ENCODE measurements at places on chromosomes 16 and 17.

GRCh38 chr16:3861808-3862451 is 18.6 kb downstream of the CREBBP start:
- no peak for DNase-seq

- peak; percentile 68 for DNase-seq
Observed at GRCh38 chr16:2816751-2817339, at the start of gene PRSS21. Gene PRSS21 (plus strand): TSS chr16:2817237. CDS start chr16:2817269, 32 bp downstream.

GRCh38 chr16:75537776-75538175 is 1.9 kb upstream of the CHST5 start:
- DNase-seq: no peak

DNA sequence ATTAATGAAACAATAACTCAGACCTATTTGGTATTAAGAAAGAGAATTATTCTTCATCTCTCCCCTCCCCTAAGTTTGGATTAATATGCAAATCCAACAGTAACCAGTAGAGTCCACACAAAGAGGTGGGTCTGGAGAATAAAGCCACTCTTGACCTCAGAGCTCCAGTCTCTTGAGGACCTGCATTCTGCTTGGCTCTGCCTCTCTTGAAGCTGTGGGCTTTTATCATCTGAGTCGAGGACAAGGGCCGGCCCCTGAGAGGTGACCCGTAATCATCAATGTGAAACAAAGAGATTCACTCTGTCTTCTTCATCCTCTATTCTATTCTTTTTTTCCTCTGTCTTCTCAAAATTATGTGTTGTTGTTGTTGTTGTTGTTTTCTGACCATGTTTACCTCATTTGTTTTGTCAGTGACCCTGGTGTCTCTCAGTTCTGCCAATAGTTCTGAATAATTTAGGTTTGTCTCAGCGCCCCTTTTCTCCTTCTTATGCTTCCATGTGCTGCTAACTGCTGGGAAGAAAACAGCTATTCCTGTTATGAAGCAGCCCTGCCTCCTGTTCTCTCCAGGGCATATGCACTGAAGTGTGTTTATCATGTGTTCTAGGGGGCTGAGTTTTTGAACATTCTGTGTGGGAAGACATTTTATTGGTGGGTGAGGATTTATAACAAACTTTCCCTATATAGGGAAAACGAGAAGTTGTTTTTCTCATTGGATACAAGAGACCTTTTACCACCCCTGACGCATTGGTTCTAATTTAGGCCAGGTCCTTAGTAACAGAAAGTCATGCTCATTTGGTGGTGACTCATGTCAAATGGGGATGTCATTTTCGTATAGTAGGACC is 135.8 kb downstream of the TRIM37 start:
- DNase-seq: no peak

- DNase-seq: no peak
Observed at GRCh38 chr17:4540687-4541327, 14.4 kb downstream of the MYBBP1A start.

DNA sequence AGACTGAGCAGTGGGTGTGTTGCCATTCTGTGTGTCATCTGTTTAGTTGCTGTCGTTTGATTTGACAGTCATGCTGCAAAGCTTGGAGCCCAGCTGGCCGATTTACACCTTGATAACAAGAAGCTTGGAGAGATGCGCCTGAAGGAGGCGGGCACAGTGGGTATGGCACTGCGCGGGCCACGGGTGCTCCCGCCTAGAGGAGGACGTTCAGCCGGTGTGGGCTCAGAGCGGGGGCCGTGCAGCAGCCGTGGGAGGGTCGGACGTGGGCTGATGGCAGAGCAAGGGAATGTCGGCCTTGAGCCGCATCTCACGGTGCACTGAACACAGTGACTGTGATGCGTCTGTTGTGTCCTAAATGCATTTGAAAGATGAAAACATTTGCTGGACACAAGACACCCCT is 3.7 kb downstream of the FN3KRP start:
- DNase-seq: no peak

DNA sequence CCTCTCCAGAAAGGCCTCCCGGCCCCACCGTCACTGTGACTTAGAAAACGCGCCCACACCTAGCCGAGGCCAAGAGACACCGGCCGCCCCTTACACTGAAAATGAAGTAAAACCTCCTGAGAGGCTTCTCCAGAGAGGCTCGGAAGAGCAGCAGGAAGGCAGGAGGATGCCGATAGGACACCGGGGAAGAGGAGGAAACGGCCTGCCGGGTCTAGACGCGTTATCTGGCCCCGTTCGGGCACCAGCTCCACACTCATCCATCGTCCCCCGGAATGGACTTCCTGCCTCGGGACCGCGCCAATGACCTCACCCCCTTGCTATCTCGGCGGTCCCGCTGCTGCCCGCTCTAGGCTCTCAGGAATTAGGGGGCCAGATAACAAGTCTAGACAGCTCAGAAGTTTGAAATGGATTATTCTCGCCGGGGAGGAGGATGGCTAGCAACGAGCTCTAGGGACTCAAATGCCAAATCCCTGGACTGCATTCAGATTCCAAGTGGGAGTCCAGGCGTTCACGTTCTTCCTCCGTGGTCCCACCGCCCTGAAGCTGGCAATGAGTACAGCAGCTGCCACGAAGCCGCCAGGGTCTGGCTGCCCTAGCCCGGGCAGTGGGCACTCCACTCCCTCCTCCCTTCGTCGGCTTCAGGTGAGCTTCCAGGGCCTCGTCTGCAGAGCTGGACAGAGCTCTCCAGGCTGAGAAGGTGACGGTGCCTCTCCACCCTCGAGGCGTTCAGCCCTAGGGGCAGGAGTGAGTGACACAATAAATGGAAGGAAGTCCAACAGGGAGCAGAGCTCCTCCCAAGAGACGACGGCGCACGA is 350.9 kb downstream of the FOXL1 start:
- no peak for DNase-seq

DNA sequence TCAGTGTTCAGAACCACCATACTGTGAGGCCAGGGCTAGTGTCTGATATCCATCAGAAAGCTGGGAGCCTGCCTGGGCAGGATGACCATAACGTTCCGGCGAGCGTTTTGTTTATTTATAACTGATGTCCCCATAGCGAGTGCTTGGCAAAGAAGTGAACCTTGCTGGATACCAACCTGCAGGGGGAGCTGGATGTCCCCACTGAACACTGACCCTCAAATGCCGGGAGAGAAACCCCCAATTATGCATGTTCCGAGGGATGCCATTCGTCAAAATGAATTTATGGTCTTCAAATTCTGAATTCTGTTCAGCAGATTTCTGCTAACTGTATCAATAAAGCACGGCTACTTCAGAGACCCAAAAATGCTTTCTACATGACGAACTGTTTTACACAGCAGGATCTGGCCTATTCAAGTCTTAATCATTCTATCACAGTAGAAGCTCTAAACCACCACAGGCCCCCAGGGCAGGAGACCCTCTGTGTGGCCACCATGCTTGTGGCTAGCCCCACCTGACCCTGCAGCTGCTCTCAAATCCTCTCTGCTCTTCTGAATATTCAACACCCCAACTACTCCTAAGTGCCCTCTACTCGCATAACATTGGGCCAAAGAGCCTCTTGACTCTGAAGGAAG is 15.2 kb downstream of the MED24 start:
- no peak for DNase-seq

- DNase-seq: peak; percentile 45
Observed at GRCh38 chr17:55734128-55734781, 11.6 kb upstream of the TMEM100 start.

GRCh38 chr16:61858988-61859387 is 177.2 kb downstream of the CDH8 start:
- DNase-seq: no peak

DNA sequence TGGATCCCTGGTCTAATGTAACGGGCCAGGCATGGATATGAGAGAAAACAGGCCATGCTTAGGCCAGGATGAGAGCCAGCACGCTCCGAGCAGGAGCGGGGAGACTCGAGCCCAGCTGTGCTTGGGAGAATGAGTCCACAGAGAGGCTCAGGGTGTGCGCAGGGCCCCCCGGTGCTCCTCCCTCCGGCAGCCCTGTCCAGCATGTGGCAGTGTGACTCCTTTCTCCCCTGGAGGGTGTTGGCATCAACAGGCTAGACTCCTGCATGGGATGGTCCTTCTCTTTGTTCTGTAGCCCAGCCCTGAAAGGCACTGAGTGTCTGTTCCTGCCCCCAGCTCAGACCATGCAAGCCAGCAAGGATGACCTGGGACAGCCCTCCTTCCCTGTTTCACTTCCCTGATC is 23.4 kb downstream of the PGS1 start:
- no peak for DNase-seq

- DNase-seq: no peak
Observed at GRCh38 chr16:85657996-85658395, 30.8 kb downstream of the GINS2 start.

GRCh38 chr17:43812396-43813265 is 20.3 kb downstream of the MPP3 start:
- DNase-seq: no peak

GRCh38 chr17:40130352-40131042 is 8.7 kb downstream of the MSL1 start:
- DNase-seq: no peak

- no peak for DNase-seq
Observed at GRCh38 chr16:89024546-89025060, 47.6 kb upstream of the CBFA2T3 start.

DNA sequence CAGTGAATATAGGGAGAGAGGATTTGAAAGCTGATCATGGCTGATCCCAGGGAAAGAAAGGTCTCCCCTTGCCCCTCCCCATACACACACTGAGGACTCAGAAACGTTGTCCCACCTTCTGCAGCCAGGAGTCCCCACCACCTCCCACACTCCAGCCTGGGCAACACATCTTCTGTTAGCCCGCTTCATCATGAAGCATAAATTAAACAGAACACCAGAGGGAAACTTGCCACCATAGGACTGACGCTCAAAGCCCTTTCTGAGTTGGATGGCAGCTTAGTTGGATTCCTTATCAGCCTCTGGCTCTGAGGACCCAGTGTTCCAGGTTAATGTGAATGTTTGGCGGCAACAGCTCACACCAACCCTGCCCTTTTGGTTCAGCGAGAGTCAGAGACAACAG is 33.9 kb downstream of the ARHGAP27 start:
- DNase-seq: no peak

- no peak for DNase-seq
Observed at GRCh38 chr17:48590607-48591161, 643 bp upstream of the HOXB3 start.

DNA sequence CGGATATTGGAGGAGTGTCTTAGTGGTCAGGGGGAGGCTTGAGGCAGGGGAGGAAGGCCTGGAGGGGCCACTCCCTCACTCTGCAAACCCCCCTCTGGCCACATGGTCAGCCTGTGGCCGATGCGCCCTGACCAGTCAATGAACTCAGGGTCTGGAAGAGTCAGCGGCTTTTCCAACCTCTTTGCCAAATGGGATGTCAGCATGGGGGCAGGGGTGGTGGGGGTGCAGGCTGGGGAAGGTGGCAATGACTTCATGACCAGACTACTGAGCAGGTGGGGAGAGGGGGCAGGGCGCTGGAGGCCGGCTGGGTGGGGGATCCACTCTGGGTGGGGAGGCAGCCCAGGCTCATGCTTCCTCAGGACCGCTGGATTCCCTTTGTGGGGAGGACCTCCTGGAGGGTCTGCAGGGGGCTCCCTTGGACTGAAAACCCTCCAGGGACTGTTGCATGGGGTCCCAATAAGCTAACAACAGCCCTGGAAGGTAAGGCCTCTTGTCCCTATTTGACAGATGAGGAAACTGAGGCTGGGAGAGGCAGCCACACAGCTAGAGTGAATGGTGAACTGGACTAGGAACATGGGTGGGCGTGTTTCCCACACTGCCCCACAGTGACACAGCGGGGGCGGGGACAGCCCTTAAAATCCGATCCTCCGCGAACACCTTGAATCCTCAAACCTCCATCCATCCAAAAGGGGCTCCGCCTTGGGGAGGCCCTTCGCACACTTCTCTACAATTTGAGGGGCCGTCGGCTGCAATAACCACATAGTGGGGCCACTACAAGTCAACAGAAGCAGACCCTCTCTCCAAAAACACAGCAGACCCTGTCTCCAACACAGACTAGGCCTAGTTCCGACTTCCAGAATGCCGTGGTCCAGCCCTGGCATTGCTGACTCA is 81.0 kb upstream of the TOB1 start:
- no peak for DNase-seq

- no peak for DNase-seq
Observed at GRCh38 chr16:11583166-11583565, 3.6 kb downstream of the LITAF start.

DNA sequence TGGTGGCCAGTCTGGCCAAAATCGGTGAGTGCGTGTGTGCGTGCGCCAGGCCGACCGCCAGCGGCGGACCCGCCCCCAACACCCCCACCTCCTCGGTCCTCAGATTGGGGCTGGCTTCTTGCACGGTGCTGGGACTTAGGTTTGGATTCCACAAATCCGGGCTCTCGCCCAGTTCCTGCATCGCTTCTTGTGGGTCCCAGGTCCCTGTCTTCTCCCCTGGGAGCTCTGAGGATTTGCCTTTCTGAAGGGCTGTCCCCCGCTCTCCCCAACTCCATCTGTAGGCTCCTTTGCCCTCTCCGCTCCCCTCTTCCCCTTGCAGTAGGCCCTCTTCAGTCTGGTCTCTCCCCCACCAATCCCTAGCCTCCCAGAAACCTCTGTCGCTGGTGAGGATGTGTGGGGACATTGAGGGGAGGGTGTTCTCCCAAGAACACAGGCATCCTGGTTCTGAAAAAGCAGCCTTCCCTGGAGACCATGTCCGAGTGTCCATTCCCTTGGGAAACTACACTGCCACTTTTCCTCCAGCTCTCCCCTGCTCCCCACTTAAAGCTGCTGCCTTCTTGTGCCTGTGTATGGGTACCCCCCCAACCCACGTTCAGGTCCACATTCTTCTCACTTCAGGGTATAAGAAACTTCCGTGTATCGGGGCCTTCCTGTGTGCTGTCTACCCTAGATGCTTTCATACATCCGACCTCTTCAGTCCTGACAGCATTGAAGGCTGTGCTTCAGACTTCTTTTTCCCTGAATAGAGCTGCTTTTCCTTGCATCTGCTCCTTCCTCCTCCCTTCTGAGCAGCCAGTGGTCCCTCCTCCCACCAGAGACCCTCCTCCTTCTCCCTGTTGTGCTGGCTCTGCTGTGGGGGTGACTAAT is 632 bp downstream of the SLC9A5 start:
- DNase-seq: no peak

GRCh38 chr17:1789936-1790335 is 28.1 kb downstream of the SERPINF1 start:
- DNase-seq: no peak

- DNase-seq: no peak
Observed at GRCh38 chr17:81435652-81436293, 40.5 kb downstream of the BAHCC1 start.

GRCh38 chr16:67383284-67383683 is 10.0 kb downstream of the TPPP3 start:
- no peak for DNase-seq

DNA sequence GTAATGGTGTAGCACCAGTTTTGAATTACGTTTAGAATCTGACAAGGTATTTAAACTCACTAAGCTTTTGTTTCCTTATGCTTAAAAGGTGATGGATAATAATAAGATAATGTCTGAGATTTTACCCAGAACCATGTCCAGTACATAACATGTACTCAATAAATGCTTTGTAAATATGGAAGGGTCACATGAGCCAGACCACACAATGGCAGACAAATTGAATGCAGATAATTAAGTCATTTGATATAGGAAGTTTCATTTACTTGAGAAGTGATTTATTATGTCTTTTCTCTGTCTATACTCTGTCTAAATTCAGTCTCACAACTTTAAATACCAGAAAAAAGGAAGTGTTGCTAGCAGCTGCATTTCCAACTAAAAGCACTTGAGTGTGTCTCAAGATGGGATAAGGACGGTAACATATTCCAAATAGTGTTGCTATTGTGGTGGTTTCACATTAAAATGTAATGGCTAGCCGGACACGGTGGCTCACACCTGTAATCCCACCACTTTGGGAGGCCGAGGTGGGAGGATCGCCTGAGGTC is 52.5 kb upstream of the DHX40 start:
- no peak for DNase-seq
